ENCODE measurements at places on chromosomes 2 and 18.

- DNase-seq = no peak
These were observed 308.4 kb downstream of the XIRP2 start for GRCh38 chr2:167196461-167197252.

DNA sequence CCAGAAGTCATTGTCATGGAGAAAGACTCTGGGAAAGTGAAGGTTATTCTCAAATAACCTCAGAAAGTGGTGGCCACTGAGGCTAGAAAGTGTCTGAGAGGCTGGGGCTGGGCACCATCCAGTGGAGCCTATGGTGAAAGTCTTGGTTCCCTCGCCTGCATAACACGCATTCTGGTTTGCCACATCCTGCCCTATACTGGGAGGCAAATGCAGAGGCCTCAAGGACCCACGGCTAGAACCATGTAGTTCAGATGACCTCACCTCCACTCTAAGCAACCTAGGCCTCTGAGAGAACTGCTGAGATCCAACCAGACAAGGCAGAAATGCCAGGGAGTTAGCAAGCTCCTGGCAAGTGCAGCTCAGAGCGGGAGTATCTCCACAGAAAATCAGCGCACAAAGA lies 5.1 kb downstream of the ITGB6 start:
- no peak for DNase-seq

GRCh38 chr2:82731824-82732223 lies 1727.3 kb downstream of the SUCLG1 start:
- no peak for DNase-seq

- no peak for DNase-seq
These were observed 1.6 kb upstream of the SLC5A7 start for GRCh38 chr2:107984707-107985106.

DNA sequence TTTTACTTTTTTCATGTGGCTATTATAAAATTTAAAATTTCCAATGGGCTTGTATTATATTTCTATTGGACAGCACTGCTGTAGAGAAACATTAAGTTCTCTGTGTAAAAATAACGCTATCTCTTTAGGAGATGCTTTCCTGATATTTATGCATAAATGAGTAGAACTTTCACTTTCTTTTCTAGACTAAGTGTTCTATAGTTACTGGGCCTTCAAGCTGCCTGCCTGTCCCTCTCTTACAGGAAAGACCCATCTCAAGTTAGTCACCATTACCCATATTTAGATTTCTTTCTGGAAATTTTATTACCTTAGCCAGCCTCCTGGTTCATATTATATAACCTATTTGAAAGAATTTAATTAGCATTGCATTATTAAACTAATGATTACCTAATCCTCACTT lies 4.8 kb downstream of the ITGA4 start:
- DNase-seq = no peak

GRCh38 chr18:12574494-12575185 lies 83.3 kb downstream of the SPIRE1 start:
- no peak for DNase-seq

GRCh38 chr2:19158211-19158610 lies 200.2 kb downstream of the OSR1 start:
- DNase-seq = no peak

DNA sequence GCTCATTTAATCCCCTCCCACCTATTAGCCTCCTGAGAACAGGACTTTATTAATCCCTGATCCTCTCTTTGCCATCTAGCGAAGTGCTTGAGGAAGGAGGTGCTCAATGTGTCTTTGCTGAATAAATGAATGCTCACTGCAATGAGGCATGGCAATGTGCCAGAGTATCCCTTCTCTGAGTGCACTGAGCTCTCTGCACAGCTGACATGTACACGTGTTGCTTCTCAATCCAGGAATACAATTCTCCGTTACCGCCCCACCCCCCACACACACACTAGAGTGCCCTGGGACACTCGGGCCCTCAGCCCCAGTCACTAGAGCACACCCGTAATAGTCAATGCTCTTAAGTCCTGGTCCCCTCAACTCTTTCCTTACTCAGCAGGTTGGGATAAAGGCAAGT lies 41.4 kb downstream of the FAM178B start:
- DNase-seq = no peak

DNA sequence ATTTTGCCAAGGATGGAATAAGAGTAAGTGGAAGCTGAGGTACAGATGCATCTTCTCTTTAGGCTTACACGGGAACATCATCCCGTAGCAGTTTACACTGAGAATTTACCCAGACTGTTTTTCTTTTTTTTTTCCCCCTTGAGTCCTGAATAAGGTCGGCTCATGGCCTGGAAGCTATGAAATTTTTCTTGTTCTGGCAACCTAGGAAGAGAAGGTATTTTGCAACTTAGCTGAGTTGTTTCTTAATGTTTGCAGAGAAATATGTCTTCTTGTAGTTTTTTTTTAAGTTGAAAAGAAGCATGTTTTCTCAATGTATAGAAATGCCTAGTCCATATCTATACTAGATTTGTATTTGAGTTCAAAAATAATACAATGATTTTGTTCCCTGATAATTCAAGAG lies 712.5 kb downstream of the TDRD15 start:
- DNase-seq = no peak

DNA sequence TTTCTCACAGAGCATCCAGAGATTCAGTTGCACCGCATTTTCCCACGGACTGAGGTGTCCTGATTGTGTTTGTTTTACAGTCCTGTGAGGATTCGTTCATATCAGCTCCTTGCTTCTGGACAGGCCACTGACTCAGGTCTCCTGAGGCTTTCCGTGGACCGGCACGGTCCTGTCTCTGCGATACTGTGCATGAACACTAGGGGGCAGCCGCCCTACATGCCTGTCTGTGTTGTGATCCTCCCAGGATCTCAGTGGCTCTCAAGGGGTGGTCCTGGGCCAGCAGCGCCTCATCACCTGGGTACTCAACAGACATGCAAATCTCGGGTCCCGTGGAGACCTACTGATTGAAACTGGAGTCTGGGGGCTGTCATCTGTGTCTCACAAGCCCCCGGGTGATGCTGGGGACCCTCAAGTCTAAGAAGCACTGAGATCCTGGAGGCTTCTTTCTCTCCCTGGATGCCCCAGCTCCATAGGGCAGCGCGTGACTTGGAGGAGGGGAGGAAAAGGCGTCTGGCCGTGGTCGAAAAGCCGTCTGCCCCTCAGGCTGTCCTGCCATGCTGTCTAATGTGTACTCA lies 28.9 kb downstream of the IL1R2 start:
- no peak for DNase-seq

DNA sequence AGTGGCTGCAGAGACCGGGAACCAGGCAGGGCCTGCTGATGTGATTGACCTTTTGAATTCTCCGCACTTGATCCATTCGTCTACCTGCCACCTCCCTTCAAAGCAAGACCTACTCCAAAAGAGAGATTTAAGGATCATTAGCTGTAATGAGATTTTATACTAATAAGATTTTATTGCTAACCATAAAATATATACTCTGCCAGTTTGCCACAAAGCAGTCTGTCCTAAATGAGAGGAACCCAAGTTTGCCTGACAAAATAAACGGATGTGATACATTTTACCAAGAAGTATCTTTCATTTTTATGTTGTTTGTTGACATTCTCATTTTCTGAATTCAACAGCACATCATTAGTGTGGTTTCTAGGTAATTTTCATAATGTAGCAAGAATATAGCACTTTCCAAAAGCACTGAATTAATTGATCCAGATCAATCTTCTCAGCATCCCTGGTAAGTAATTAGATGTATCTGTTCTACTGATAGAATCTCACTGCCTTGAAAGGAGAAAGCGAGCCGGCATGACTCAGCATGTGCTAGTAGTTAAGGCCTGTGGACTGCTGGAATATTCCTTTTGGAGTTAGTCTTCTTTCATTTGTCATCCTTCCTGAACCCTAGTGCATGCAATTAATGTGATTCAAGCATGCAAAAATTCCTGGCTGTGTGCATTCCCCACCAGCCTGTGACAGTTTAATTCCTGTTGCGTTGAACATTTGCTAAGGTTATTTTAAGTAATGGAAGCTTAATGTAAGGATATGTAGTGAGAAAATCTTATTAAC lies 128.5 kb downstream of the ARL6IP6 start:
- DNase-seq = no peak

DNA sequence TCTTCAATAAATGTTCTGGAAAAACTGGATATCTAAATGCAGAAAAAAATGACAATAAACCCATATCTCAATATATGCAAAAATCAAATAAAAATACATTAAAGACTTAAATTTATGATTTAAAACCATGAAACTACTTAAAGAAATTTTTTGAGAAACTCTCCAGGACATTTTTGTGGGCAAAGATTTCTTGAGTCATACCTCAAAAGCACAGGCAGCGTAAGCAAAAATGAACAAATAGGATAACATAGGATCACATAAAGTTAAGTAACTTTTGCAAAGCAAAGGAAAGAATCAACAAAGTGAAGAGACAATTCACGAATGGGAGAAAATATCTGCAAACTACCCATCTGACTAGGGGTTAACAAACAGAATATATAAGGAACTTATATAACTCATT lies 1545.5 kb downstream of the SUCLG1 start:
- no peak for DNase-seq

All from NCI-H187 (cell line).